Pancreas (tissue), 10 donors: ENCODE measurements at places on chromosomes 1 and 21. TPM values are rescaled to one million over a fixed set of nuclear protein-coding genes. Genes with fewer than 3 reads are reported as not detected.

The CAPN9 gene
- total RNA-seq: 0.28 TPM

The SLC44A5 gene
- 0.59 TPM for total RNA-seq

The EFNA3 gene
- total RNA-seq: 1.2 TPM

The PLD5 gene
- total RNA-seq: 0.14 TPM

The FGGY gene
- 17.5 TPM for total RNA-seq

DNA sequence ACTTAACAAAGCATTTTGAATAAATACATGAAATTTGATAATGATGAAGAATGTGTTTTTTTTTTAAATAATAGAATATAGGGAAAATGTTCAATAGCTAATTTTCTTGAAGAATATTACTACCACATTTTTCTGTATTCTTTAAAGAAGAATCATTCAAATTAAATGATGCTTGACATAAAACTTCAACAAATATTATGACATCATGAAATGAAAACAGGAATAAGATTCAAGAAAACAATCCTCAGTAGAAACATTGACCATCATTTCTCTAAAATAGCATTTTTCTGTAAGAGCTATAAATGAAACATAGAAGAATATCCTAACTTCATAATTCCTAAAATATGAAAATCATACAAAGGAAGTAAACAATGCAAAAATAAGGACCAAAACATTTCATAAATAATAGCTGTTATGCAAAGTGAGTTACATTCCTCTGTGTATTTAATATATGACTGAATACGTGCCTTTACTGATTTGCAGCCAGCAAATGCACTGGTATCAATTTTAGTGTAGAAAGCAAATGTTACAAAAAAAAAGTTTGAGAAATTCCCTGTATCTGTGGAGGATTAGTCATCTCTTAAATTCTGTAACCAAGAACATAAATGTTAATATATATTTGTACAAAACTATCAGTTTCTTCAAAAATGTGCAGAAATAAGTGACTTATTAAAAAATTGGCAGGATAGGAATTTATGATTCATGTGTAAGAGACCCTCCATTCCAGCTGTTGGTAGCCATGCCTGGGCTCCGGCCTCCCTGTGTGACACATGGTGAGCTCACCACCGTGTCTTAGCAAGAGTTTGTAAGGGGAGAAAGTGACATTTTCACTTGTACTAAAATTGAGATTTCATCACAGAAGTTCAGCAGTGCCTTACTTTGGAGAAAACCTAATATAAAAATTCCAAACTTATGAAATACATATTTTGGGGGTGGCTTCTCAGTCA is 15.0 kb upstream of the PTPN14 start:
- no peak overlapping the region for H3K4me3 ChIP-seq
- H3K36me3 ChIP-seq: no peaks in the 10 kb centered on the region
- DNase-seq: no peak
- H3K4me1 ChIP-seq: no peaks in the 10 kb centered on the region
- no peak overlapping the region for H3K27ac ChIP-seq

DNA sequence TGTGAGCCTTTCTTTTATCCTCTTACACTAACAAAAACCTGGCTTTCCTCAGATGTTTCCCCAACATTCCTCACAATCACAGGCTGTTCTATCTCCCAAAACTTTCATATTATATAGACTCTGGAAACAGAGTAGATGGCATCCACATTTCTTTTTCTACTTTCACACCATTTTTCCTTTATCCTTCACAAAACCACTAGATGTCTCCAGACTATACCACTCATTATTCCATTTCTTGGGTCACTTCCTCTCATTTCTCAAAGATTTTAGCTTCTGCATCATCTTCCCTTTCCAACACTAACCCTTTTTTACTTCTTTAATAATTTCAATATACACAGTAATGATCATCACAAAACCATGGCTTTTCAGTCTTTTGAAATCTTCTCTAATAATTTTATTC is 286.0 kb upstream of the DEPDC1 start:
- H3K36me3 ChIP-seq: no peaks in the 10 kb centered on the region
- no peak overlapping the region for H3K27ac ChIP-seq
- H3K27me3 ChIP-seq: no peaks in the 10 kb centered on the region
- no peak for DNase-seq
- H3K4me1 ChIP-seq: no peaks in the 10 kb centered on the region
